ENCODE measurements at places on chromosomes 11 and 22.
A peak's percentile ranks its signal among the peaks of the same experiment; 100 is the strongest.

- no peak for DNase-seq
Observed at GRCh38 chr11:11968511-11969280, 39.7 kb downstream of the DKK3 start.

GRCh38 chr11:74025467-74026166 is 16.7 kb upstream of the UCP3 start:
- DNase-seq = no peak

- no peak for DNase-seq
Observed at GRCh38 chr11:23555085-23555484, 694.8 kb upstream of the CCDC179 start.

- DNase-seq = no peak
Observed at GRCh38 chr11:72996959-72997358, 145.2 kb downstream of the FCHSD2 start.

DNA sequence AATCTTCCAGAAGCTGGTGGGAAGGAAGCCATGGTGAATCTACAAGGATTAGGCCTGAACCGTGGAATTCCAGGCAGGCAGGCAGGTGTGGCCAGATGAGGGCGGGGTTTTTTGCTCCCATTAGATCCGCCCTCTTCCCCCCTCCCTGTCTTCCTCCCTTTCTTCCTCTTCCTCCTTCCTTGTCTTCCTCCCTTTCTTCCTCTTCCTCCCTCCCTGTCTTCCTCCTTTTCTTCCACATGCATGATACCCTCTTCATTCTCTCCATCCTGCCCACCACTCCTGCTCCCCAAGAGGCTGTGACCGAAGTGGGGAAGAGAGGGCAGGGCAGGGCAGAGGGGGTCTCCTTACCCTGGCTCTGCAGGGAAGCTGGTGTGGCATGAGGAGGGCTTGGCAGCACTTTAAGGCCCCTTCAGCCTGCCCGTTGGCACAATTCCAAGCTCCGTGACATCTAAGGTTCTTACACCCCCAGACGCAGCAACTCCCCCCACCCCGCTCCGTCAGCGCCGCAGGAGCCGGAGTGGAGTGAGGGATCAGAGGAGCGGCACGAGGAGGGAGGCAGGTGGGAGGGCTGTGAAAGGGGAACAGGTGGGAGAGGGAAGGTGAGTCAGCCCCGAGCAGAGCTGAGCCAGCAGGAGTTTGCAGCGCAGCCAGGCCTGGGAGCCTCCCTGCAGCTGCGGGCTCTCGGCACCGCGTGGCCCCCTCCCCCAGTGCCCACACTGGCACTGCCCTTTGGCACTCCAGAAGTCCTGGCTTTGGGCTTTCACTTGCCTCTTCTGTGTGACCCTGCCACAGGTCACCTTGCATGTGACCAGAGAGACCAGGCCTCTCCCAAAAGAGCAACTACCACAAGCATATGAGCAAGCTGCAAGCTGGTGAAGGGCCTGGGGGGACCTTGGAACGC is 32.1 kb downstream of the KCNJ4 start:
- DNase-seq = no peak

GRCh38 chr11:70557742-70558485 is 159.6 kb downstream of the CTTN start:
- no peak for DNase-seq

- no peak for DNase-seq
Observed at GRCh38 chr22:31520051-31520450, 23.7 kb downstream of the SFI1 start.

DNA sequence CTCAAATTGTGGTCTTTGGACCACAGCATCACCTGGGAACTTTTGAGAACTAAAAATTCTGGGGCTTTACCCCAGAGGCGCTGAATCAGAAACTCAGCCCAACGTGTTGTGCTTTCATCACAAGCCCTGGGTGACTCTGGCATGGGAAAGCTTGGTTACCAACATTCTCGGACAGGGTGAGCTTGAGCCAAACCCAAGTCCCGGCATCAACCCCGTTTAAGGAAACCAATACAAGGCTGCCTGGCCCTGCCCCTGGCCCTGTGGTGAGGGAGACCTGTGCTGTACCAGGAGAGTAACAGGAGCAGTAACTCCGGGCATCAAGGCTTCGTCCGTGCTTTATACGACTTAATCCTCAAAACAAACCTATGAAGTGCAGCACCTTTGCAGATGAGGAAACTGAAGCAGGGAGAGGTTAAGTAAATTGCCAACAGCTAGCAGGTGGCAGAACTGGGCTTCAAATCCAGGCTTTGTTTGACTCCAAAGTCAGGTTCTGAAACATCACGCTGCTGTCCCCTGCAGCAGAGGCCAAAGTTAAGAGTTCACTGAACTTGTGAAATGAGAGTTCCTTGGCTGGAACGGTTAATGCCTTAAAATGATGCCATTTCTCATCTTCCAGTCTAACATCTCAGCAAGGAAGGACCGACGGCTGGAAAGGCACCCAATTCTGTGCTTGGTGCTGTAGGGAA is 64.1 kb upstream of the BID start:
- DNase-seq = no peak

- no peak for DNase-seq
Observed at GRCh38 chr11:32002311-32002710, 88.6 kb upstream of the RCN1 start.

DNA sequence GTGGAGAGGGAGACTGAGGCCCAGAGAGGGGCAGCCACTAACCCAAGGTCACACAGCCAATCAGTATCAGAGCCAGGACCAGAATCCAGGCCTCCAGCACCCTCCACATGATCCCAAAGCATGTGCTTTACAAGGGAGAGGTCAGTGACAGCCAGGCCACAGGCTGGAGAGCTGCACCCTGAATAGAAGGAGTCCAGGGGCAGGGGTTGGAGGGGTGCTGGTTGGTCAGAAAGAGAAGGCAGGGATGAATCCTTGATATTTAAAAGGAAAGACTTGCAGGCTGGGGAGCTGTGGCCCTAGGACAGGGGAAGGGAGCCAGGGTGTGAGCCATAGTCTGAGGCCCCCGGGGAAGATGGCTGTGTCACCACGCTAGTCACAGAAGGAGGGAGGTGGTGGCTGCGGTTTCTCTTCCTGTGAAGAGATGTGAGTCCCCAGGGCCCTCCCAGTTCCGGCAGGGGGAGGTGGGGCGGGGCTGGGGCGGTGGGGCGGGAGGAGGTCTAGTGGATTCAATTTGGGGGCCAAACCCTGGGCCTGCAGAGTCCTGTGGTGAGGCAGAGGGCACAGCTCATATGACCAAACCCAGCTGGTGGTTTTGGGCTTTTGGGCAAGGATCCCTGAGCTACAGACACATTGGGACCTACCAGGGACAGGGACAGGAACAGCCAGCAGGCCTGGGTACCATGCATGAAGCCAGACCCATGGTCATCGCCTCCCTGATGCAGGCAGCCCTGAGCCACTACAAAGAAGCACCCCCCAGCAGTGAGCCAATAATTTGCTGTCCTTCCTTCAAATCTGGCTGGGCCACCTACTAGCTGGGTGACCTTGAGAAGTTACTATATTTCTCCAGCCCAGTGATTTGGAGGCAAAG is 14.0 kb downstream of the RAC2 start:
- no peak for DNase-seq

DNA sequence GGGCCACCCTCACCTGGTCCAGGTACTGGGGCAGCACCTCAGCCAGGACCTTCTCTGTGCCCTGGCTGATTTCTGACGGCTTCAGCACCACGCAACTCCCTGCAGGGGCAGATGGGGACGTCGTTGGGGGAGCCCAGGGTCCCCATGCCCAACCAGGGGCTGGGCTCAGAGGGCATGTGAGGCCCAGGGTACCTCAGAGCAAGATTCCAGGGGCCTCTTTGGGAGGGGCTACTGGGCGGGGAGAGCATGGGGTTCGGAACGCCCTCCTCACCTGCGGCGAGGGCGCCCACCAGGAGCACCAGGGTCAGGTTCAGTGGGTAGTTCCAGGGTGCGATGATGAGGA is 8.1 kb downstream of the ALDH3B2 start:
- no peak for DNase-seq

- peak; percentile 64 for DNase-seq
Observed at GRCh38 chr11:61160487-61161189, 588 bp downstream of the VPS37C start.

DNA sequence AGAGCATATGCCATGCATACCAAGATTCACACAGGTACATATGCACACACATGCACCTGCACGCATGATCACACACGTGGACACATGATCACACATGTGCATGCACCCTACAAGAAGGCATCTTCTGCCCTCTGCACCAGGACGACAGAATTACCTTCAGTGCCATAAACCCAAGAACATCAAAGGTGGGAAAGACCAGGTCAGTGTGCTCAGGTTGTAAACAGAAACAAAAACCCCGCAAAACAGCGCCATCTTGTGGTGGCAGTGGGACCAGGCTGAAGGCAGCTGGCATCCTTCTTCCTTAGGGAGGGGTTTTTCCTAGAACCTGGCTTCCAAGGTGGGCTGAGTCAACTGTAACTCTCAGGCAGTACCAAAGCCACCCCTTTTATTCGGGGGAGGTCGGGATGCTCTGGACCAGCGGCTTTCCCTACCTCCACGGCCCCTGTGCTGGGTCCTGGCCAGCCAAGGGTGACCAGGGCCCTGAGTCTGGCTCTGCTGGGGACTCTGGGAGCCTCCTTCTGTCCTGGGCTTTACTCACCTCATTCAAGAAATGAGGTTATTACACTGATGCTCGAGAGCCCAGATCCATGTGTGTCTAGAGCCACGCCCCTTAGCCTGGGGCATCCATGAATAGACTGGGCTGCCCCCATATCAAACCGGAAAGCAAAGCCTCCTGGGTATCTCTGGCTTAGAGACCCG is 69.4 kb upstream of the FGF3 start:
- DNase-seq = peak; percentile 97

GRCh38 chr11:65945430-65945911 is at the start of gene TSGA10IP:
Gene TSGA10IP (plus strand): TSS chr11:65945480. CDS start chr11:65945676, 196 bp downstream.
- no peak for DNase-seq

DNA sequence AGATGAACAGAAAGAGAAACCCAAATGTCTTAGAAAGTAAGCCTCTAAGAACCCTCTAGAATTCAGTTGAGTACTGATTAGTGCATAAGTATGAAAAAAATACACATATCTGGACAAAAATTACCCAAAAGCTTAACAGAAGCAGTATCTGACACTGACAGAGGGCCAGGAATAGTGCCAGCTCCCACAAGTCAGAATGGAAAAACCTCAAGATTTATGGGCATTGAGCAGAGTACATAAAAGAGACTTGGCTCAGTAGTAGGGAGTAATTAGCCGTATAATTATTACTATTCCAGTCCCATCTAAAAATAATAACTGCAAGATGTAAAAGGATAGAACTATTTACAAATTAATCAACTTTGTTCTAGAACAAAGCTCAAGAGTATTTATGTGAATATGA is 834.5 kb downstream of the FAM181B start:
- DNase-seq = no peak

DNA sequence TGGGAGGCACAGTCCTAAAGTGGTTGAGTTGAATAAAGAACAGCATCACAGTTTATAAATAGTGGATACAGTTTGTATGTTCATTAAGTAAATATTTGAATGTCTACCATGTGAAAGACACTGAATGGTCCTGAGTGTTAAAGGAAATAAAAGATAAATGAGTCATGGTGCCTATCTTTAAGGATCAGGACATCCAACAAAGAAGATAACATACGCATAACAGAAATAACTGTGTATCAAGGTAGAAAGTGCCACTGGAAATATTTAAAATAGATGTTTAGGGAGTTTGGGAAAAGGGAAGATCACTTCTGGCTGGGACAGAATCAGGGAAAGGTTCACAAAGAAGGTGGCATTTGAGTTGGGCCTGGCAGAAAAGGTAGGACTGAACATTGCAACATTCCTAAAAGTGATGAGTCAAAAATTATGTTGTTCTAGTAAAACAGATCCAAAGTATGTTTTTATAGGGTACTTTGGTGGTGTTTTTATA is 41.5 kb downstream of the CSTPP1 start:
- peak; percentile 25 for DNase-seq

DNA sequence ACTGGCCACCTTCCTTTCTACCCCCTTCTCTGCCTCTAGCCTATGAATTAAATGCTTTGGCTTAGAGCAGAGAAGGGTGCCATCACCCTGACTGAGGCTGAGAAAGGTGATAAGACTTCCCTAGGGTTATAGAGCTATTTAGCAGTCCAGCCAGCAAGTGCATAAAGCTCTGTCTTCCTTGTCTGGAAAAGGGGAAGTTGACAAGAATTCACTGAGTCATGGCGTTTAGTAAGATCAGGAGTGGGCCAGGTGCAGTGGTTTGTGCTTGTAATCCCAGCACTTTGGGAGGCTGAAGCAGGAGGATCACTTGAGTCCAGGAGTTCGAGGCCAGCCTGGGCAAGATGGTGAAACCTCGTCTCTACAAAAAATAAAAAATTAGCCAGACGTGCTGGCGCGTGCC is 63.1 kb downstream of the LHFPL7 start:
- no peak for DNase-seq

DNA sequence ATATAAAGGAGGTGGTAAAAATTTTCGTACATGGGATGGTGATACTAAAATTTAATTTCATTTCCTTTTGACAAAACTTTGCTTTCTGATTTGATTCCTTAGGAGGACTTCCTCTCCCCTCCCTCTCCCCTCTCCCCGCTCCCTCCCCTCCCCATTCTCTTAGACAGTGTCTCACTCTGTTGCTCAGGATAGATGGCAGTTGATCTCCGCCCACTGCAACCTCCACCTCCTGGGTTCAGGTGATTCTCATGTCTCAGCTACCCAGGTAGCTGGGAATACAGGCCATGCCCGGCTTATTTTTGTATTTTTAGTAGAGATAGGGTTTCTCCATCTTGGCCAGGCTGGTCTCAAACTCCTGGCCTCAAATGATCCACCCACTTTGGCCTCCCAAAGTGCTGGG is 15.9 kb downstream of the TRIM44 start:
- no peak for DNase-seq

- DNase-seq = peak; percentile 7
Observed at GRCh38 chr22:19477321-19478044, 1.5 kb downstream of the UFD1 start.

DNA sequence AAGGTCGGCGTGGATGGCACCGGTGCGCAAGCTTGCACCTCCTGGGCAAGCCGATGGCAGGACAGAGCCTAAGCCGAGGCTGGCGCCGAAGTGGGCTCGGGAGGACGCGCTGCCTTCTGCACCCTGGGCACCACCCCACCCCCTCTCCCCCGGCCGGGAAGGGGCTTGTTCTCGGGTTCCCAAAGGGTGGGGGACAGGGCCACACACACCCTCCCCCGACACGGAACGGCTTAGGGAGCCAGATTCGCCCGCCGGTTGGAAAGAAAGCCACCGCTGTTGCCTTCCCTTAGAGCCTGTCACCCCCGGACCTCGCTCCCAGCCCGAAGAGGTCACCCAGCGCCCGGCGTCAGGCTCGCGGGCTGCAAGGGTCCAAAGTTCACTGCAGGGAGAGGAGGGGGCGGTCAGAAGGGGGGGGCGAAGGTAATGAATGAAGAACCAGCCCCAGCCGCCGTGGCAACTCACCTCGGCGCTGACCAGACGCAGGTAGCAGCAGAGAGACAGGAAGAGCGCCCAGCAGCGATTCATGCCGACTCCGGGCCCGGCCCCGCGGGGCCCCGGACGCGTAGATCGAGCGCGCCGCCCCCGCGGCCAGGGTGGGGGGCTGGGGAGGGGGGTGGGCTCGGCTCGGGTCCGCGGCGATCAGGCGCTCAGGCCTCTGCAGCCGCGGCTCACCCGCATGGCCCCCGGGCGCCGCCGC is 1.2 kb downstream of the PDGFB start:
- DNase-seq = peak; percentile 26

Measured in HT-29 (cell line).